ENCODE measurements at places on chromosomes 2 and 18.

DNA sequence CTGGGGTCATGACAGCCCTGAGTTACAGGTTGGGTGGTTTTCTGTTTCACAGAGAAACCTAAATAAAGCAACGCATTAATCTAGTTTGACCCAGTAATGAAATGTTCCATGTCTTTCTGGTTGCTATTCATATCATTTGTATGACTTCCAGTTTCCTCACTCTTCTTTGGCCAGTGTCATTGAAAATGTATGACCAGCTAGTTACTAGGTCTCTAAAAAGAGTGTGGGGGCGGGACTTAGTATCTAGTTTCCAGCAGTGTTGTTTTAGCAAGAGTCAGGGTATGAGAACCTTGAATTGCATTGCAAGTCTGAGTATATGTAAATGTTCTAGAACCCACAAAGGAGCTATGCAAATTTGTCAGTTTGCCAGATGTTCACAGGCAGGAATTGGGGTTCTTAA is 47.7 kb downstream of the SLC9A2 start:
- no peak for DNase-seq

DNA sequence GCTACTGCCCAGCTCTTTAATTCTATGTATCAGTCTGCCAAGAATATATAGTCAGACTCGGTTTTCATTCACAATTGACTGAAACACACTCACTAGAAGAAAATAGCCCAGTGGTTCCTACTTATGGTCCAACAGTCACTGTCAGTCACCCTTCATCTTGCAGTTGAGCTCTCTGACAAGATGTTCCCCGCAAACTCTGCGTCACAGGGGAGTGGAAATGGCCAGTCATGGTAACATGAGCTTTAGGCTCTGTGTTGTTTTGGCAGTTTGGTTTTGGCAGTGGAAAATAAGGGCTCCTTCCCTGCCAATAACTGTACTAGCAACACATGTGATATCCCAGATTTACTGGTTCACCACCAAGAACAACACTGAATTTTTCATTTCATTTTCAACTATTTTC is 122.5 kb downstream of the PRPF40A start:
- no peak for DNase-seq

DNA sequence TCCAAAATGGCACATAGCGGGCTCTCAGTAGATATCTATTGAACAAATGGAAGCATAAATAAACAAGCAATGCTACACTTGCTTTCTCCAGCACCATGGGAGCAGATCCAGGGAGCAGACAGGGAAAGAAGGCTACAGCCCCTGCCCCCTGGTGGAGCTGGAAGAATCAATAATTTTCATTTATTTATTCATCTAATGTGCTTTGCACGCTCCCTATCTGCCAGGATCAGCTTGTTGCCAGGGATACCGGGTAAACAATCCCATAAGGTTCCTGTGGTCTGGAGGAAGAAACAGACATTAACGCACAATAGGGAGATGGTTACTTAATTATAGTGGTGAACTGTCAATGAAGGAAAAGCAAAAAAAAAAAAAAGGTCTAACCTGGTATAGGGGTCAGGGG is 40.1 kb upstream of the CLASP1 start:
- DNase-seq: peak; percentile 34

- DNase-seq: no peak
Measured at GRCh38 chr2:54024576-54024975, 53.8 kb upstream of the PSME4 start.

DNA sequence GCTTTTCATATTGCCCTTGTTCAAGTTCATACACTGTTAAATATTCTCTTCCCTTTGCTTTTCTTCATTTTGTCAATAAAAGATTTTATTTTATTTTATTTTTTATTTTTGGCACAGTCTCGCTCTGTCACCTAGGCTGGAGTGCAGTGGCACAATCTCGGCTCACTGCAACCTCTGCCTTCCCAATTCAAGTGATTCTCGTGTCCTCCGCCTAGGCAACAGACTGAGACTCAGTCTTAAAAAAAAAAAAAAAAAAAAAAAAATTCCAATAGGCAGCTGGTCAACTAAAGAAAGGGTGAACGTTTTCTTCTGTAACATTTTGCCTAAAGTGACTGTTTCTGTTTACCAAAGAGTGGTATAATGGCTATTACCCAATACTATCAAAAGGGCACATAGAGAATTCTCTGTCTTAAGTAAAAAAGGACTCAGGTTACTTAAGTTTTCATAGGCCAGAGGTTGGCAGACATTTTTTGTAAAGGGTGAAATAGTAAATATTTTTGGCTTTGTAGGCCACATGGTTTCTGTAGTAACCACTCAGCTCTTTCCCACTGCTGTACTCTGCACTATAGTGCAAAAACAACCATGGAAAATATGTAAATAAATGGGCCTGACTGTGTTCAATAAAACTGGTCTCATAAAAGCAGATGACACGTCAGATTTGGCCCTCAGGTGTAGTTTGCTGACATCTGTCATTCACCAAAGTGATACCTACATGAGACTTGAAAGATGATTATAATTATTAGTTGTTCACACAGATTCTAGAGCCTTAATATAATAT is 113.4 kb downstream of the MIB1 start:
- no peak for DNase-seq

DNA sequence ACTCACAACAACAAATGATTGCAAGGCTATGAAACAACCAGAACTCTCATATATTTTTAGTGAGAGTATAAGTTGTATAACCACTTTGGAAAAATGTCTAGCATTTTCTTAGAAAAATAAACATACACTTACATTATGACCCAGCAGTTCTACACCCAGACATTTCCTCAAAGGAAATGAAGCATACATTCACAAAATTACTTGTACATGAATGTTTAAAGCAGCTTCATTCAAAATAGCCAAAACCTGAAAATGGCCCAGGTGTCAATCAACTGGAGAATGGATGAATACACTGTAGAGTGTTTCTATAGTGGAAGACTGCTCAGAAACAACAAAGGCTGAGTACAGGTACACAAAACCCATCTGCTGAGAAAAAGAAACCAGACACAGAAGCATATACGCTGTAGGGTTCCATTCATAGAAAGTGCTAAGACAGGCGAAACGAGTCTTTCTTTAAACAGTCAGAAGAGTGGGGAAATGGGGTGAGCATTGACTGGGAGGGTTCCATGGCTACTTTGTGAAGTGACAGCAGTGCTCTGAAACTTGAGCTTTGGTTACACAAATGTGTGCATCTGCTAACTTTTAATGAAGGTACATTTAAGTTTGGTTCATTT is 799.0 kb downstream of the DCDC2C start:
- DNase-seq: no peak

- DNase-seq: no peak
Measured at GRCh38 chr2:9244985-9245544, 38.5 kb downstream of the ASAP2 start.

DNA sequence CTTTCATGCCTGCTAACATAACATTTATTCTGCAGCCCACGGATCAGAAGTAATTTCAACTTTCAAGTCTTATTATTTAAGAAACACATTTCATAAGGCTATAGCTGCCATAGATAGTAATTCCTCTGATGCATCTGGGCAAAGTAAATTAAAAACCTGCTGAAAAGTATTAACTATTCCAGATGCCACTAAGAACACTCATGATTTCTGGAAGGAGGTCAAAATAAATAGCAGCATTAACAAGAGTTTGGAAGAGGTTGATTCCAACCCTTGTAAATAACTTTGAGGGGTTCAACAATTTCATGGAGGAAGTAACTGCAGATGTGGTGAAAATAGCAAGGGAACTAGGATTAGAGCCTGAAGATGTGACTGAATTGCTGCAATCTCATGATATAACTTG is 77.6 kb downstream of the CCDC148 start:
- DNase-seq: no peak

- DNase-seq: no peak
Measured at GRCh38 chr2:171579481-171579880, 57.2 kb downstream of the CYBRD1 start.

DNA sequence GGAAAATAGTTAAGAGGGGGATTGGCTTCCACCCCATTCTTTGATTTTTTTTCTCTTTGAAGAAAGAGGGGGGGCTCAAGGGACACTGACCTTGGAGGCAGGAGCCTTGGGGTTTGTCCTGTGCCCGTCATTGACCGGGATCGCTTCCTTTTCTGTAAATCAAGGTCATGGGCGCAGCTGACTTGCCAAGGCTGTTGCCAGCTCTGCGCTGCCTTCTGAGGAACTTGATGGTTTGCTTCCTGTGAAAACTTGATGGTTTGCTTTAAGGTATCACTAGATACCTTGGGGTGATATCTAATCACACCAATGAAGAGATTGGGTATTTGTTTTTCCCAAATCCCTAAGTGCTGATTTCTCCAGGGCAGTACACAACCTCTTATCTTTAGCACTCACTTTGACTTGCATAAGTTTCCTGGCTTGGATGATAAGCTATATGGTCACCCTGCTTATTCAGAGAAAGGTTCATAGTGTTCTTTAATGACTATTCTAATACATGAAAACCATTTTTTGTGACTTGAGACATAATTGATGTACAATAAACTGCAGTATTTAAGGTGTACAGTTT is 56.0 kb downstream of the DGKD start:
- DNase-seq: no peak

DNA sequence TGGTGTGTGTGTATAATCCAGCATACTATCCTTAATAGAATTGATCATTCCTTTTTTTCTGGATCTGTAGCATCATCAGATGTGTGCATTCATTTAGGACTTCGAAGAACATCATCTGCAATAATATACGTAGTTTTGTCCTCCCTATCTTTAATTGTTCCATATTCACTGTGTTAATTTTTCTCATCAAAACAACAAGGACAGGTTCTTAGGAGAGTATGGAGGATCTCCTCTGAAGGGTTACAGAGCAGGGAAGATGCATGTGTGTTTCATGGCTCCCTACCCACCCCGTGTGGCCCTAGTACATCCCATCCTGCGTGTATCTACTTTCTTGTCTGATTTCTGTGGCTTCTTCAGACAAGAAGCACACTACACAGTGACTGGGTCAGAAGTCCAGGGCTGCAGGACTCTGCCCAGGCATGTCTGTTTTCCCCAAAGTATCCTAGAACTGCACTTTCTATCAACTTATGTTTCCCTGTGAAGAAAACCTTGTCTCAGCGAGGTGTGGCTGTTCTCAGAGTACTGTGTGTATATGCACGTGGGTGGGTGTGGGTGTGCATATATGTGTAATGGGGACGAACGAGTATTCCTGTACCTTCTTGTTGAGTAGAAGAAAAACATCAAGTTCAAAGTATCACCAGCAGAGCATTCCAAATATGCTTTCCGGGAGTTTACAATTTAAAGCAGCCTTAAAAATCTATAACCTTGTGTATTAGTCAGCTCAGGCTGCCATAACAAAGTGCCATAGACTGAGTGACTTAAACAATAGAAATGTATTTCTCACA is 220.4 kb upstream of the FOSL2 start:
- DNase-seq: no peak

- peak; percentile 84 for DNase-seq
Measured at GRCh38 chr2:102103992-102104871, 38.3 kb upstream of the IL1R1 start.

- DNase-seq: no peak
Measured at GRCh38 chr2:231397928-231398294, 2.4 kb downstream of the B3GNT7 start.

DNA sequence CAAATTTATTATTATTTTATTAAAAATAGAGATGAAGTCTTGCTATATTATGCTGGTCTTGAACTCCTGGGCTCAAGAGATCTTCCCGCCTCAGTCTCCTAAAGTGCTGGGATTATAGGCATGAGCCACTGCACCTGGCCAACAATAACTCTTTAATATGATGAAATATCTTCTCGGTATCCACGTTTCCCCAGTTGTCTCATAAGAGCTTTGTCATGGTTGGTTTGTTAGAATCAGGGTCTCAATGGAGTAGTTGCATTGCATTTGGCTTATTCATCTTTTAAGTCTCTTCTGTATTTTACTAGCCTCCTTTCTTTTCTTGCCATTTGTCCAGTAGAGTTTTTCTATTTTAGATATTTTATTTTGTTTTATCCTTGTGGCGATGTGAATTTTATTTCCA is 32.7 kb upstream of the DLX2 start:
- no peak for DNase-seq

DNA sequence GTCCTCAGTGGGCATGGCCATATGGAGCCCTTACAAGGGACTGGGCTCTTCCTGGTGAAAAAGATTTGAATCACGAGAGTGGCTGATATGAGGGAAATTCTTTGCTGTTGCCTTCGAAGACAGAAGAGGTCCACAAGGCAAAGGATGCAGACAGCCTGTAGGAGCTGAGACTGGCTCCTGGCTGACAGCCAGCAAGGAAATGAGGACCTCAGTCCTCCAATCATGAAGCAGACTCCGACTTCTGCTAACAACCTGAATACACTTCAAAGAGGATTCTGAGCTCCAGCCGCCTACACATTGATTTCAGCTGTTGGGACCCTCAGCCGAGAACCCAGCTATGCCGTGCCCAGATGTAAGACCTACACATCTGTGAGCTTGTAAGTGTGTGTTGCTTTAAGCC is 3.0 kb upstream of the ST8SIA5 start:
- no peak for DNase-seq

DNA sequence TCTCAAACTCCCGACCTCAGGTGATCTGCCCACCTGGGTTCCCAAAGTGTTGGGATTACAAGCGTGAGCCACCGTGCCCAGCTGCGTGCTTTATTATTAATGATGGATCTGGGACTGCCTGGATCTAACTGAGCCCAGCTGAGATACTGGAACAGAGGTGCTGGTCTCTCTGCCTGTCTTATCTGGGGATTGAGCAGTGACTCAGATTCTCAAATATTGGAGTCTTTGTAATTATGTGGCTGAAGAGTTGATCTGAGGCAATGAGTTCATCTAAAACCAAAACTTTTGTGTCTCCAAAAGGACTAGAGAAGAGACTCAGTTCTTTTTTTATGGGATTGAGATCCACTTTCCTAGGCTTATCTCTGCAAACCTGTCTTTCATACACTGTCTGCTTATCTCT is 16.3 kb downstream of the PLEKHB2 start:
- no peak for DNase-seq

- DNase-seq: no peak
Measured at GRCh38 chr2:177281400-177282180, 17.1 kb upstream of the NFE2L2 start.

- DNase-seq: no peak
Measured at GRCh38 chr2:25328152-25329085, 13.3 kb downstream of the DNMT3A start.

GRCh38 chr2:19739256-19739655 is 162.5 kb downstream of the TTC32 start:
- no peak for DNase-seq

- no peak for DNase-seq
Measured at GRCh38 chr2:30737326-30737610, 70.0 kb downstream of the CAPN13 start.

GRCh38 chr2:225399504-225399903 is at the start of gene NYAP2:
Gene NYAP2, plus strand, starts transcription at chr2:225399710. Its CDS starts 9,171 bp downstream, at chr2:225408881.
- no peak for DNase-seq

GRCh38 chr2:159939946-159940345 is 122.5 kb downstream of the PLA2R1 start:
- no peak for DNase-seq

DNA sequence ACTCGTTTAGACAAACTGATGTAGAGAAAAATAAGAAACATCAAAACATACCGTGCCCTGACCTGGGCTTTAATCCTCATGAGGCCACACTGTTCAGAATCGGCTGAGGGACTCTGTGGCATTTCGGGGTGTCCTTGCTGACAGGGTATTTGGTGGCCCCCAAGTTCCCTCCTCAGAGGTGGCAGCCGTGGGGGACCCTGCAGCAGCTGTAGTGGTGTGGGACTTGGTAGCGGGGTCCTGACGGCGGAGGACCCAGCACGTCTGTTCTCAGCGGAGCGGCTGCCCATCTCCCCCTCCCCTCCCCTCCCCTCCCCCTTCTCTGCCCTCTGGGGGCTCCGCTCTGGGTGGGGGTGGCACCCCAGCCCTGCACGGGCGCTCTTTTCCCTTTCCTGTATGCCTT is 18.4 kb downstream of the KCNG2 start:
- no peak for DNase-seq
